HFFc6 (cell line): ENCODE measurements at places on chromosomes 11 and 22. TPM values are rescaled to one million over a fixed set of nuclear protein-coding genes. Genes with fewer than 3 reads are reported as not detected.

Gene MIAT
- 0.62 to 0.83 TPM (median 0.72 TPM) in 3 replicates for total RNA-seq

Gene OR2D2
- total RNA-seq = not detected in 3 replicates

Gene ACCS
- total RNA-seq = 3.6 to 5.1 TPM (median 4.9 TPM) in 3 replicates

DNA sequence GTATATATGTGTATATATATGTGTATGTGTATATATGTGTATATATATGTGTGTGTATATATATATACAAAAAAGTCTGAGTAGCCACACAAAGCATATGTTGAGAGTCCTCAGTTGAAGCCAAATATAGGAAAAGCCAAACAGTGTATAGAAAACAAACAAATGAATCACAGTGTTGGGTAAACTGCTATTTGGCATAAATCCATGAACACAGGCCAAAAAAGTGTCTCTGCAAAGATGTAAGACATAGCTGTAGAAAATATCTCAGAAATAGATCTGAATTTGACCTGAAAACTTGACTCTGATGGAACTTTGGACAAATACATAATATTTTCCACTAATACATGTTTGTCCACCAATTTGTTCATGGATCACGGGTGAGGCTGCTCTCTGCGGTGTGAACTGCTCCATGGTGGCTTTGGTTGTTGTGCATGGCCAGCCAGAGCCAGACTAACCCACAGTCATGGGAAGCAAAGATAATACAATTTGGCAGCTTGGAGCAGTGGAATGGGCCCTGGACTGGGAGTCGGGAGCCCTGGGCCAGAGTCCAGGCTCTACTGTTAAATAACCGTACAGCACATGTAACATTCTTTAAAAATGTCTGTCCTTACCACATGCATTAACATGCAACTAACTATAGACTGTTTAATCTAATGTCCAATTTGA lies 76.9 kb upstream of the EED start:
- no peak for DNase-seq

DNA sequence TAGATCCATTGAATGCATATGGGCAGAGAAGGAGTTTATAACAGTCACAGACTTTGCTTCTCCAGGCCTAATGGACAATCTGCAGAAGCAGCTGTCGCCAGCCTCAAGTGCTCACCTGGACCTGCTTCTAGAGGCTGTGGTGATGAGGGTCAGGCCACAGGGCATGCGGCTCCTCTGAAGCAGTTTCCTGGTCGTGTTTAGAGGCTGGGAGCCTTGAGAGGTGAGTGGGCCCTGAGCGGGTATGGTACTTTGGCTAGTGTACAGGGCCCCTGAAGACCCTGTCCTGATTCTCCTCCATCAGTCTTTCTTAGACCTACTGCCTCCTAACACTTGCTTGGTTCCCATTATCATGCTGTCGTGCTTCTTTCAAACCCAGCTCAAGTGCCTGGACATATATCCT lies 41.2 kb downstream of the NXPE2 start:
- DNase-seq = no peak

GRCh38 chr11:70824605-70825245 lies 426.4 kb downstream of the CTTN start:
- DNase-seq = no peak

DNA sequence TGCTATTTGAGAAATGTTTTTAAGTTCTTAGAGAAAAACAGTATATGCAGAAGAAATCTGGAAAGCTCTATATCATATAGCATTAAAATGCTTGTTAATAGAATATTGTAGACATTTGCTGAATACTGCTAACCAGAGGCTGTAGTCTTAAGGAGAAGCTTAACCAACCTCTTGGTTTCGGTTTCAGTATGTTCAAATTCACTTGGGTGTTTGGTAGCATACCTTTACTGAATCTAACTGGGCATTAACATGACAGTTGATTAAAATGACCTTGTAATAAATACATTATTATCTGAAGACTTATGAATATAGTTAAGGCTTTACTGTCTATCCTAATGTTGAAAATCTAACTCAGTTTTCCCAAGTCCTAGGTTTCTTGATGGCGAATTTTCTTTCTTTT lies 5.4 kb downstream of the PCF11 start:
- no peak for DNase-seq

DNA sequence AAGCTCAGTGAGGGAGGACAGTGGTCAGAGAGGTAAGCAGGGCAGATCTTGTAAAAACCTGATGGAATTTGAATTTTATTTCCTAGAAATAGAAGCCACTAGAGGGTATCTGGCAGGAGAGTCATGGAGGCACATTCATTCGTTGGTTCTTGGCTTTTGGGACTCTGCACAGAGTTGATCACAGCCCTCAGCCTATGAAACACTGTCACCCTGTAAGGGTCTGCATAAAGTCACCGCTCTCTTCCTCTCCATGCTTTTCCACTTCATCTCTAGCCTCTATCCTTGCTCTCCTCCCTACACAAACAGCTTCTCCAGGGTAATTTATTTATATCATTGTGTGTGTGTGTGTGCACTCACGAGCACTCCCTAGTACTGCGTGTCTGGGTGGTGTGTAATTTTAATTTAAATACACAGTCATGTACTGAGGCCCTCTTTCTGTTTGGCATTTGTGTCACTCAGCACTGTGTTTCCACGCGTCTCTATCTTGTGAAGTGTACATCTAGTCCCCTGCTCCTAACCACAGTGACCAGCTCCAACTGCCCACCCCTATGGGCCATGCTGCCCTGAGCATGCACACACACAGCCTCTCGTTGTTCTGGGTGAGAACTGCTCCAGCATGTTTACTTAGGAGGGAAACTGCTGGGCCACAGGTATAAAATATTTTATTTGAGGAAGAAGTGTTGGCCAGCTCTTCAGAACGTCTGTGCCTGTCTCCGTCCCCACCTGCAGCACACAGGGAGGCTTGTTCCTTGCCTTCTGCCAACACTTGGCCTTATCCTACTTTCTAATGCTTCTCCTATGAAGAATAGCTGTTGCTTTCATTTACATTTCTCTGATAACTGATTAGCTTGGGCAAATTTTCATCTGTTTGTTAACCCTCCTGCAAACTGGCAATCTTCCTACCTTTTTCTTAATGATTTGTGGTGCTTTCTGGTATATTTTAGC lies 4.5 kb downstream of the KCNQ1OT1 start:
- no peak for DNase-seq

DNA sequence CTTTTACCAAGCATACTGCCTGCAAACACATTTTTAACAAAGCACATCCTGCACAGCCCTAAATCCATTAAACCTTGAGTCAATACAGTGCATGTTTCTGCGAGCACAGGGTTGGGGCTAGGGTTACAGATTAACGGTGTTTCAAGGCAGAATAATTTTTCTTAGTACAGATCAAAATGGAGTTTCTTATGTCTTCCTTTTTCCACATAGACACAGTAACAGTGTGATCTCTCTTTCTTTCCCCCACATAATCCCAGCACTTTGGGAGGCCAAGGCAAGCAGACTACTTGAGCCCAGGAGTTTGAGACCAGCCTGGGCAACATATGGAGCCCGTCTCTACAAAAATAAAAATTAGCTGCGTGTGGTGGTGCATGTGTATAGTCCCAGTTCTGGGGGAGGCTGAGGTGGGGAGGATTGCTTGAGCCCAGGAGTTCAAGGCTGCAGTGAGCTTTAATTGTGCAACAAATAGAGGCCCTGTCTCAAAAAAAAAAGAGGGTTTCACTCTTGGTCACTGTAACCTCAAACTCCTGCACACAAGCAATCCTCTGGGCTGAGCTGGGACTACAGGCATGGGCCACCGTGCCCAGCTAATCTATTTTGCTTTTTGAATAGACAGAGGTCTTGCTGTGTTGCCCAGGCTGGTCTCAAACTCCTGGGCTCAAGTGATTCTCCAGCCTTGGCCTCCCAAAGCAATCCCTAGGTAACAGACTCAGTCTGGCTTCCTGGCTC lies 19.7 kb upstream of the SLC3A2 start:
- no peak for DNase-seq

- DNase-seq = peak; percentile 95
These were observed 128.2 kb downstream of the SGSM3 start for GRCh38 chr22:40498420-40499208.
